ENCODE measurements at places on chromosomes 2 and 18.

DNA sequence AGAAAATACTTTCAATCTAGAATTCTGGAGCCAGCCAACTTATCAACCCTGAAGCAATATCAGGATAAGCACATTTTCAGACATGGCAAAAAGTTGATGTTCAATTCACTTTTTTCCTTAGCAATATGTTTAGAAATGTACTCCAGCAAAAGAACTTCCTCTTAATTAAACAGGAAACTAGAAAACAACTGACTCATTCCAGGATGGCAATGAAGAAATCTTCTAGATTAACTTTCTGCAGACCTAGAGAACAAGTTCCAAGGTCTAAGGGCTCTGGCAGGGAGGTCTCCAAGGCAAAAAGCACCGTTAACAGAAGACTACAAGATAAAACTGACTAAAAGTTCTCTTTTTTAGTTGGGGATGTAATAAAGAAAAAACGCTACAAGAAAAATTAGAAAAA is 69.2 kb upstream of the VWC2L start:
- no peak for DNase-seq

- no peak for DNase-seq
Measured at GRCh38 chr2:18482666-18483065, 77.8 kb downstream of the RDH14 start.

GRCh38 chr18:45304558-45304957 is 310.7 kb upstream of the SLC14A2 start:
- DNase-seq, result no peak

GRCh38 chr2:102792568-102793208 is 30.9 kb downstream of the TMEM182 start:
- no peak for DNase-seq

DNA sequence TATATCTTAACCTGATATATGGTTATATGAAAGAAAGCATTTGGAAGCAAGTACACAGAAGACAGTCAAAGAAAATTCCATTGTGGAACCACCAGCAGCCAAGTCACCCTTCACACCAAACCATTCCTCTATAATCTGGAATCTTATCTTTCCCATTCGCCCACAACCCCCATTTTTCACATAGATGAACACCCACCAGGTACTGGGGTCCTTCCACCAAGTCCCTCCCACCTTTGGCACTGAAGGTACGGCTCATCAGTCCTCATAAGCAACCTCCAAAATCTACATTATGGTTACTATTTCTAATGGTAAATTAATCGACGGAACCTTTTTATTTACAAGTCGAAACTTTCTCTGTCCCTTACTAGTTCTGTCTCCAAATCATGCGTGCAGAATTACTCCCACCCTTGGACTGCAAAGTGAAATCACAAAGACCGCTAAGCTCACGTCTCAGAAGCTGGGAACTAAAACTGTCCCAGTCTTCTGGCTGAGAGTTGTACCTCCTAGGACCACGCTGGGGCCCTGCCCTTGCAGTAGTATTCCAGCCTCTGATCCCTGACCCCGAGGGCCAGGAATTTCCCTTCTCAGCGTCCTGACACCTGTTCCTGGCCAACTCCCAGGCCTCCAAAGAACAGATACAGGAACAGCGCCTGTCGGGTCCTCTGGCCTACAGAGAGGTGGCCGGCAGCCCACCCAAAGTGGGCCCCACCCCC is 702 bp downstream of the OLA1 start:
- no peak for DNase-seq

Data from AG08395 (cell line).